ENCODE measurements at places on chromosomes 2 and 18.

- DNase-seq: no peak
Observed at GRCh38 chr2:29423061-29423666, 307.9 kb downstream of the CLIP4 start.

DNA sequence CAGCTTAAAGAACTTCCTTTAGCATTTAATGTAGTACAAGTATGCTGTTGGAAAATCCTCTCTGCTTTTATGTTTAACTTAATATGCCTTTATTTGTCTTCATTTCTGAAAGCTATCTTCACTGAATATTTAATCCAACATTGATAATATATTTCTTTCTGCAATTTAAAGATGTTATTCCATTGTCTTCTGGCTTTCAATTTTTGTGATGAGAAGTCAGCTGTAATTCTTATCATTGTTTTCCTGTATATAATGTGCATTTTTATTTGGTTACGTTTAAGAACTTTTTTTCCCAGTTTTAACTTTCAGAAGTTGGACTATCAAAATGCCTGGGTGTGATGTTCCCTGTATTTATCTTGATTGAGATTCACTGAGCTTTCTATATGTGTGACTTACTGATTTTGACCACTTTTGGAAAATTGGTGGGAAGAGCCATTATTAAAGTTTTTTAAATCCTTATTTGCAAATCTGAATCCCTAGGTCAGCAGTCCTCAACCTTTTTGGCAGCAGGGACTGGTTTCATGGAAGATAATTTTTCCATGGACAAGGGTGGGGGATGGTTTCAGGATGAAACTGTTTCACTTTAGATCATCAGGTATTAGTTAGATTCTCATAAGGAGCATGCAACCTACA is 241.0 kb downstream of the TNS1 start:
- no peak for DNase-seq

DNA sequence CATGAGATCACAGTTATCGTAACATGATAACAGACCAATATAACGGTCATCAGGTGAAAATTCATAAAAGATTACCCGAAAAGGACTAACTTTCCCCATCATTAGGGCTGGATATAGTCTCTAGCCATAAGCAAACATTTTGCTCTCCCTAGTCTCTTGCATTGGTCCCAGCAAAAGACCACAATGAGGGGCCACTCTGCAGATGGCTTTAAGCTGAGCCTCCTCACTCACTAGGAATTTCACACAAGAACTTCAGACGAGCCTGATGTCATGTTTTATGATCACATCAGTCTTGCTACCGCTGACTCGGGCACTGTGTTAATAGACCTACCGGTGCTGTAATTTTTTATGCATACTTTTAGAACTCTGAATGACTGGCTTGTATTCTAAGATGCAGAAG is 35.2 kb downstream of the STK17B start:
- DNase-seq: no peak

DNA sequence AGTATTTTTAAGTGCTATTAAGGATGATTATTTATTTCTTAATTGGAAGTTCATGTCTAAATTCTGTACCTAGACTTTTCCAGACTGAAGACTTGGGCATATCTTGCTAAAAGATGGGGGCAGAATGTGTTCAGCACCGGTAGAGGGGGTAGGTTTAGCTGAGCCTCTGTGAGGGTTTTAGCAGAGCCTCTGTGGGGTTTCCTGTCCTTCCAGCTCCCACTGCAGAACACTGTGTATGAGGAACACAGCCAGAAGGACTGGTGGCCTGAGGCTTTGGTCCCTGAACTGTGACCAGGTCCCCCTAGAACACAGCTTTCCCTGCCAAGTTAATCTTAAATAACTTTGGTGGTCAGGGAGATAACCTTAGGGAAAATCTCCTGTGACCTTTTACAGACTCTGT is 123.4 kb upstream of the EPC2 start:
- no peak for DNase-seq

GRCh38 chr2:36464006-36464721 is 108.6 kb downstream of the CRIM1 start:
- no peak for DNase-seq

GRCh38 chr2:10880586-10881321 is 31.0 kb upstream of the KCNF1 start:
- no peak for DNase-seq

DNA sequence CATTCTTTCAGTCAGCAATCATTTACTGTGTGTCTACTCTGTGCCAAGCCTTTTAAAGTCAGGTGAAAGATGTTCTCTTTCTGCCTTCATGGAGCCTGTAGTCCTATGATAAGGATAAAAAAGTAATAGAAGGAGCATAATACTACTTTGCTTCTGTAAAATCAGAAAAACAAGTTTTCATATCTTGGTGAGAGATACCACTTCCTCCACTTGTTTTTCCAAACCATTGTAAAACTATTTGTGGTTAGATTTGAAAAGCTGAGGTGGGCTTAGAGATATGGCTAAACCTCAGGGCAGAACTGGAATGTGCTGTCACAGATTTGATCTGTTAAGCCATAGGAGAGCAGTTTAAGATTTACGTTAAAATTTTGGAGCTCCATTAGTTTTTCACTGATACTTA is 104.7 kb upstream of the FAM117B start:
- DNase-seq: no peak

- no peak for DNase-seq
Observed at GRCh38 chr18:79250301-79250981, 145.3 kb upstream of the NFATC1 start.

- no peak for DNase-seq
Observed at GRCh38 chr2:165582409-165582808, 112.9 kb downstream of the CSRNP3 start.

DNA sequence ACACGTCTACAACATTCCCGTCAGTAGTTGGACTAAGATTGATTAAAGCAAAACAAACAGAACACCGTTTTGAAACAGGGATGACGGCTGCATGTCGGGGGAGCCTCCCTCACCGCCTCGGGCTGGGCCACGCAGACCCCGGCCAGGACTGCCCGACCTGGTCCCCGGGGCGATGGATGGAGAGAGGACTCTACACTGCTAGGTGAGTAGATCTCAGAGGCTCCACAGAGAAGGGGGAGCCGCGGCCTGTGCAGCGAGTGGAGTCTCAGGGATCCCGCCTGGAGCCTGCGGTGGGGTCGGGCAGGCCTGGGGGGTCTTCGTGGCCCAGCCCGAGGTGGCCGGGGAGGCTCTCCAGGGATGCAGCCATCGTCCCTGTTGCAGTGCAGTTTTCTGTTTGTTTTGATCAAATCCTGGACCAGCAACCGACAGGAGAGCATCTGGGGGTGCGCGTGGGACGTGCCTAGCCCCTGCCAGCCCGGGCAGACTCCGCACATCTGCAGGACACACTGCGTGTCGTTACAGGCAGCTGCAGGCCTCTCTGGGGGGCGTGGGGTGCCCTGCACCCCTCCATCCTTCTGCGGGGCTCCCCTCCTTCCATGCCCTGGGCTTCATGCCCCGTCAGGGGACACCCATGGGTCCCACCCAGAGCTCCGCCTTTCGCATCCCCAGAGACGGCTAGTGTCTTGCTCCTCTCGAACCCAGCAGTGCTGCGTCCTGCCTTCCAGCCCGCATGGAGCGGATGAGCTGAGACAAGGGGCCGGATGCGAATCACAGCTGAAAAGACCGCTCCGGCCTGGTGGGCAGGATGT is 143.6 kb downstream of the RTP5 start:
- DNase-seq: no peak

DNA sequence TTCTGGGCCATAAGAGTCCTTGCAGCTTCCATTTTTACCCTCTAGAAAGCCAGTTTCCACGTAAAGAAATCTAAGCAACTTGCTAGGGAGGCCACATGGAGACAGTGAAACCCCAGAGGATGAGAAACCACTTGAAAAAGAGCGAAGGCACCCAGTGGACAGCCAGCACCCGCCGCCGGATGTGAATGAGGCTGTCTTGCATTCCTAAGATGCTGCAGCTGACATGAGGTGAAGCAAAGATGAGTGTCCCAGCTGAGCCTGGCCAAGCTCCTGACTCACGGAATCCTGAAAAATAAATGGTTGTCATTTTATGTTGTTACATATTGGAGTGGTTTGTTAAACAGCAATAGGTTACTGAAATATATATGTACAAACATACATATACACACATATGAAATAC is 65.9 kb upstream of the STPG4 start:
- no peak for DNase-seq

- DNase-seq: no peak
Observed at GRCh38 chr2:174365571-174365970, 30.0 kb upstream of the SCRN3 start.

DNA sequence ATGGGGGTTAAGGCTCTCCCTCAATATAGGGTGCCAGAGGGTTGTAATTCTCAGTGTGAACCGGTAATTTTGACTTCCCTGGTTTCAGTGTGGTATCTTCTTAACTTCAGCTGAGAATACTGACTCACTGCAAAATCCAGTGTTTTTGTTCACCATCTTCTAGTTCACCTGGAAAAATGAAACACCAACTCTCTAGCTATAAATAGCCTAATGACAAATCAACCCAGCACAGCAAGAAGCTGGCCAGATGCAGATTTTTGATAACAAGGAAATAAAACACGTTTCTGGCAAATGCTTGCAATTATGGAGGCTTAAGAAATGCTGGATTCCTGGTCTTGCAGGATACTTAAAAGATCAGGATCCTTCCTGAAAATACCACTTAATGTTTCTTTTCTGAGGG is 192.3 kb downstream of the CLIP4 start:
- no peak for DNase-seq

- no peak for DNase-seq
Observed at GRCh38 chr2:56102098-56102497, 81.7 kb upstream of the CCDC85A start.

DNA sequence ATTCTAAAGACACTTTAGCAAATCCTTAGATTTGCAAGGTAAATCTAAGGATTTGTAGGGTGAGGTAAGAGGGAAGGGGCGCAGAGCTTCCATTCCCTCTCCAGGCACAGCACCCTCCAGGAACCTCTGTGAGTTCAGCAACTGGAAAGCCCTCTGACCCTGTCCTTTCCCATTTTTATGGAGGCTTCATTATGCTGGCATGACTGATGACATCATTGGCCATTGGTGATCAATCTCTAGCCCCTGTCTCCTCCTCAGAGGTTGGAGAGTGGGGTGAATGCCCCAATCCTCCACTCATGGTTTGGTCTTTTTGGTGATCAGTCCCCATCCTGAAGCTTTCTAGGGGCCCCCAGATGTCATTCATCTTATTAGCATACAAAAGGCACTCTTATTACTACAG is 187.8 kb downstream of the TSN start:
- DNase-seq: no peak

Measured in retinal pigment epithelial cell (primary cell).